ENCODE measurements at places on chromosomes 3 and 15.
A peak's percentile ranks its signal among the peaks of the same experiment; 100 is the strongest.

DNA sequence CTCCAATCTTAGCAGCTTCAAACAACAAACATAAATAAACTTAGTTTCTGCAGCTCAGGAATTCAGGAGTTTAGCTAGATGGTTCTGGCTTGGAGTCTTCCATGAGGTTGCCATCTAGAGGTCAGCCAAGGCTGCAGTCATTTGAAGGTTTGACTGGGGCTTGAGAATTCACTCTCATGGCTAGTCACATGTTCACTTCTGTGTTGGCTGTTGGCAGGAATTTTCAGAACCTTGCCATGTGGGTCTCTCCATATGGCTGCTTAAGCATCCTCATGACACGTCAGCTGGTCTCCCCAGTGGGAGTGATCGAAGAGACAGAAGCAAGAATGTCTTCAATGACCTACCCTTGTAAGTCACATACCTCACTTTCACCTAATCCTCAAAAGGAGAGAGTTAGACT lies 269.2 kb upstream of the CNTN3 start:
- peak; percentile 37 for DNase-seq

- DNase-seq, result no peak
These were observed 220.9 kb downstream of the ITPR1 start for GRCh38 chr3:4714045-4714444.

- no peak for DNase-seq
These were observed 52.6 kb downstream of the POMGNT2 start for GRCh38 chr3:43053291-43053690.

- DNase-seq, result peak; percentile 71
These were observed 3.9 kb downstream of the CRYGS start for GRCh38 chr3:186540221-186540834.

DNA sequence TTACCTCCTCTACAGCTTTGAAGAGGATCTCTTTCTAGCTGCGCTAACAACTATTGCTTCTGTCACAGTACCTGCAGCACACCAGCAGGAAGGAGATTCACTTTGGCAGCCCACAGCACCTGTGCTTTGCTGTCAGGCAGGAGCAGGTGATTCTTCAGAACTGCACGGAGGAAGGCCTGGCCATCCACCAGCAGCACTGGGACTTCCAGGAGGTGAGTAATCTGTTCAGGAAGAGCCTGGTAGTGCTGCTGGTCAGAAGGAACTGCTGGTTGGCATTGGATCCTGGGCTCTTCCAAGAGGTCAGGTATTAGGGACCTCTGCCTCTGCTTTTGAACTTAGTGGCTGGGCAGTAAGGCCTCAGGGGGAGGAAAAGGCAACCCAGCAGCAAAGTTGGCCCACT lies 42.2 kb downstream of the DPH3 start:
- no peak for DNase-seq

DNA sequence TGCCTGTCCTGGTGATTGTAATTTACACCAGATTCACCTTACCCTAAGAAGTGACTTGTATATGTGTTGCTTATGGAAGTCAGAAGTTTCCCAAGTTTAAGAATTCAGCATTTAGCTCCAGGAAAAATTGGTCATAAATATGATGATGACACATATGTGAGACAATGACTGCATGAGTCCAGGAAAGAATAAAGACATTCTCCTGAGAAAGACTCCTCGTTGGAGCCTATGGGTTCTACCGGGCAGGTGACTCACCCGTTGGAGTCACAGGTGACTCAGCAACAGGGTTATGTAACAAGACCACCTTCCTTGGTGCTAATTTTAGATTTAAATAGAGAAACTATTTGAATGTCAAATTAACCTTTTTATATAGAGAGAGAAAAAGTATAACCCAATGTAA lies 662.4 kb downstream of the FHIT start:
- peak; percentile 72 for DNase-seq

GRCh38 chr3:160129459-160130061 lies 95.7 kb upstream of the C3orf80 start:
- DNase-seq, result peak; percentile 98

- DNase-seq, result no peak
These were observed 14.1 kb downstream of the SYNM start for GRCh38 chr15:99118801-99119546.

DNA sequence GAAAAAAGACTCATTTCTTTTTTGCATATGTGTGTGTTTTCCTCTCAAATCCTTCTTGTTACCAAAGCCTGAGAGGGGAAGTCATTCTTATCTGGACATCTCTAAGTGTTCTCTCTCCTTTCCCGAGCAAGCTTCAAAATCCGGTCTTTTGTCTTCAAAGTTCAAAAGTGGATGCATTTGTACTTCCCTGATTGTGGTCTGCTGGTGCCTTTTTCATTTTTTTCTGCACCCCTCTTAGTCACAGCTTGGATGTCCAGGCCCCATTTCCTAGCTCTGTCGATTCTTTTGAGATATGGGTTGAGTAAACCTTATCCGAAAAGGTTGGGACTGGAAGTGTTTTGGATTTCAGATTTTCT lies 34.8 kb downstream of the EHD4 start:
- DNase-seq, result no peak

- DNase-seq, result no peak
These were observed 1.4 kb downstream of the RPSA start for GRCh38 chr3:39407773-39408492.

DNA sequence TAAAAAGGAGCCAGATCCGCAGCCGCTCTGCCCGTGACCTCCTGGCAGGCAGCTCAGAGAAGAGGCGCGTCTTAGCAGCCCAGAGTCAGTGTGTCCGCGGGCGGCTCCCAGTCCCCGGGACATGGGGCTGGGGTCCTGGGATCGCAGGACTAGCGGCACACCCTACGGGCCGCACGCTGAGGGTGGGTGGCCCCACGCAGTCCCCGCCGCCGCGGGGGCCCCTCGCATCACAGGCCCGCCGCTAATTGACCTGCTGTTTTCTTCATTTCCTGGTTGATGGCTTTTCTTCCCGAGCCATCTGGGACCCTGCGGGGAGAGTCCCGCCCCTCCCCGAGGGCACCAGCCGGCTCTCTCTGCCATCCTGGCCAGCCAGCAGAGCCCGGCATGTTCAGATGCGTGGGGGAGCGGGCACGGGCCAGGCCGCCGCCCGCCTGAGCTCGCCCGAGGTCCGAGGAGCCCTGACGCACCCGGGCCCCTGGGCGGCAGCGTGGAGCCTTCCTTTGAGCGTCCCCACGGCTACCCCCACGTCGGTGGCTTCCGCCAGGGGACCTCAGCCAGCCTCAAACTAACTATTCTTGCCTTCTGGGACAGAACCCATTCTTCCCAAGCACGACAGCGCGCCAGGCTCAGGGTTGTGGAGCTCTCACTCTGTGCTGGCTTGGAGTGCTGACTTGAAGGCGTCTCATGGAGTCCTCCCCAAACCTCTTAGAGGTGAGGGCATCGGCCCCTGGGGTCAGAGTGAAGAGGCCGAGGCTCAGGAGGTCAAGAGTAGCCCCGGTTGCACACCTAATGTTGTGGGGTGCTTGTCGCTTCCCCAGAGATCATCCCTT lies 34.6 kb upstream of the CACNA2D3 start:
- peak; percentile 0 for DNase-seq

DNA sequence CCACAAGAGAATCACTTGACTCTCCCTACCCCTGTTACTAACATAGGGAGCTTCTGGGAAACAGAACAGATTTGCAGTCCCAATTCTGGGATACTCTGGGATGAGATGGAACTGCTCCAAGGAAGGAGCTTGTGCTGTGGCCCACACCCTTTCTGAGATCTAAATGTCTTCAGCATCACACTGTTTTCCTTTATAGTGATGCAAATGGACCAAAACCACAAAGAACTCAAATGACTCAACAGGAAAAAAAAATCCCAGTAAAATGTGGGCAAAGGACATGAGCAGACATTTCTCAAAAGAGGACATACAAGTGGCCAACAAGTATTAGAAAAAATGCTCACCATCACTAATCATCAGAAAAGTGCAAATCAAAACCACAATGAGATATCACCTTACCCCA lies 155.6 kb downstream of the NECTIN3 start:
- peak; percentile 89 for DNase-seq

DNA sequence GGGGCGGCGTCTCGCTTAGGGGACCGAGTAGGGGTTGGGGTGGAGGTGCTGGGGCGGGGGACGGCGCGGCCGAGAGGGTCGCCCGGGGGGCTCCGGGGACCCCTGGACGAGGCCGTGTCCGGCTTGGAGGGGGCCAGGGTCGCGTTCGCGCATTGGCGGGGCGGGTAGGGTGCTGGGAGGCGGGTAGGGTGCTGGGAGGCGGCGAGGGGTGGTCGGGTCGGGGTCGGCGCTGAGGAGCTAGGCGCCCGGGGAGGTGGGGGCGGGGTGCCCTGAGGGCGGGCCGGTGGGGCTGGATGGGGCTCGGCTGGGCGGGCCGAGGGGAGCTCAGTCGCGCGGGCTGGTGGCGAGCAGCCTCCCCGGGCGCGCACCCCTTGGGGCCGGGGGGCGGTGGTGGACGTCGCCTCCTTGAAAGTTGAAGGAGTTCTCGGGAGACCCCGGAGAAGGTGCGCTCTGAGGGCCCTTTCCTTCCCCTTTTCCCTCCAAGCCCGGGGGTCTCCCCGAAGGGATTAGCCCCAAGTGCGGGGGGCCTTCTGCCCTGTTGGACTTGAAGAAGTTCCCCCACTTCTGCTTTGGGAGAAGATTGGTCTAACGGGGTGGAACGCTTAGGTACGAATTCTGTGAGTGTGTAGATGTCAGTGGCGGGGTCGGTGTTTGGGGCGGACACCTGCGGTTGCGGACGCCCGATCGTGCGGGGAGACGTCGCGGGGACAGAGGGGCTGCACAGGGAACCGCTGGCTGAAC lies 543 bp downstream of the MEF2A start:
- peak; percentile 13 for DNase-seq

- peak; percentile 71 for DNase-seq
These were observed 39.2 kb downstream of the MYO5C start for GRCh38 chr15:52256366-52256765.

GRCh38 chr3:195154111-195154791 lies 116.7 kb downstream of the XXYLT1 start:
- DNase-seq, result peak; percentile 21

GRCh38 chr3:193313061-193313958 lies 65.2 kb downstream of the ATP13A5 start:
- DNase-seq, result no peak

DNA sequence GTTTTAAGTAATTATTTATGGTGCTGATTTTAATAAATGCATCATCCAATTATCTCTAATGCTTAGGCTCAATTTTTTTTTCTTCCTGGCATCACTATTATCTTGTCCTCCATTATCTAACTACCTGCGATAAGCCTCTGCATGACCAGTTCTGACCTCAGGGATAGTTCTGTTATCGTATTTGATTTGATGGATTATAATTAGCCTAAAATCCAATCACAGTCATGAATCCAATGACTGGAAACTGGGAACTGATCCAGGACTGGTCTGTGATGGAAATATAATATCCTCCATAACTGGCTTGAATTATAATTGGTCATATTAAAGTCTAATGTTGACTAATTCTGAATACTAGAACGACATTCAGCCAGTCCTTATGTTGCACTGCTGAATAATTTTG lies 1.1 kb downstream of the MYH15 start:
- DNase-seq, result no peak

GRCh38 chr15:88833731-88834100 lies 30.5 kb downstream of the ACAN start:
- no peak for DNase-seq

DNA sequence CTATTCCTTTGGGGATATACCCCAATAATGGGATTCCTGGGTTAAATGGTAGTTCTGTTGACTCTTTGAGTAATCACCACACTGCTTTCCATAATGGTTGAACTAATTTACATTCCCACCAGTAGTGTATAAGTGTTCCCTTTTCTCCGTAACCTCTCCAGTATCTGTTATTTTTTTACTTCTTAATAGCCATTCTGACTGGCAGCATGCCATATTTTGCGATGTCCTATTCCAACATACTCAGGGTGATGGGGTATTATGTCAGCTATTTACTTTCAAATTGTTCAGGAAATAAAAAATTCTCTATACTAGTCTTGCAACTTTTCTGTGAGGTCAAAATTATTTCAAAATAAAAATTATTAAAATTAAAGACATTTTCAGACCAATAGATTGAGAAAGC lies 9.1 kb upstream of the PARP14 start:
- no peak for DNase-seq

GRCh38 chr15:50112488-50113186 lies 6.4 kb downstream of the ATP8B4 start:
- DNase-seq, result no peak

DNA sequence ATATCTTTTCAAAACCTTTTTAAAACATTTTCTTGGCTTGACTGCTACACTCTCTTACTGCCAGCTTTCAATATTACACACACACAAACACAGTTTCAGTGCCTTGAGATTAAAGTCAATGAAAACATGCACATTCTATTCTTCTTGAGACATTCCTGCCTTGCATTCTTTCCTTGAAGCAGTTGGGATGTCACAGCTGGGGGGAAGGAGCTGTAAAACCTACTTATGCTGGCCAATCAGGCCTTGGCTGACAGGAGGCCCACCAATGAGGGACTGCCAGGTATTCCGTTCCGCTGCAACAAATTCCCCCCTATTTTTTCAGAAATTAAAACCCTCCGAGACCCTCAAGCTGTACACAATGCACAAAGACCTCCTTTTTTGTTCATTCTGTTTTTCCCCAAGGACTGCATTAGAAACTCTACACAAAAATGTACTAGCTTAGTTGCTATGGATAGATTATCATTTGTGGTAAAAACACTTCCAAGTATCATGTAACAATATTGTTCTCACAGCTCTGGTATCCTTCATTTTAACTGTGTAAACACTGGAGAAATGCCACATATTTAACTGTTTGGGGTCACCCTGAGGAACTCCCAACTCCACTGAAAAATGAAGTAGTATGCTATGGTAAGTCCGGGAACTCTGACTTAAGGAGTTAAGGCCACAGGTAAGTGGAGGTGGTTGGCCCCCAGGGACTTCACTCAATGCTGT lies 18.5 kb downstream of the FSTL1 start:
- peak; percentile 98 for DNase-seq

GRCh38 chr3:142216321-142216720 lies 9.1 kb downstream of the GK5 start:
- no peak for DNase-seq
